Inflammatory macrophage treated with lipopolysaccharide for 4 hours (primary cell): ENCODE measurements at places on chromosomes 13 and 19.

- DNase-seq = no peak
These were observed 43.0 kb downstream of the METTL21C start for GRCh38 chr13:102651892-102652291.

DNA sequence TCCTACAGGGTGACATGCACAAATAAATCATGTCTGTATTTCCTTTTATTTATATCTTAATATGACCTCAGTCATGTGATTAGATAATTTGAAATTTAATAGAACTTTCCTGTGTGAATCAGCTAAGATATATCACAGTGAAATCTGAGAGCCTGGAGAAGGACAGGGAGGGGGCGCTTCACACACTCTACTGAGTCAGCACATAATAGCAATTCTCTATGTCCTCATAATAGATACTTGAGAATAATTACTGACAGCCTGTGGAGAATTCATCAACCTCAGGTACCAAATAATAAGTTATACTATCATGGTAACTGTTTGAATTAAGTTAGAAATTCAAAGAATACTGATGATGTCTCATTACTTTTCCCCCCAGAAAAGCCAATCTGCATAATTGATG lies 98.0 kb upstream of the SLC10A2 start:
- DNase-seq = no peak

- DNase-seq = peak; percentile 44
These were observed 7.4 kb upstream of the SLITRK6 start for GRCh38 chr13:85806553-85807175.

- no peak for DNase-seq
These were observed 32.7 kb downstream of the CLEC17A start for GRCh38 chr19:14615623-14616022.

DNA sequence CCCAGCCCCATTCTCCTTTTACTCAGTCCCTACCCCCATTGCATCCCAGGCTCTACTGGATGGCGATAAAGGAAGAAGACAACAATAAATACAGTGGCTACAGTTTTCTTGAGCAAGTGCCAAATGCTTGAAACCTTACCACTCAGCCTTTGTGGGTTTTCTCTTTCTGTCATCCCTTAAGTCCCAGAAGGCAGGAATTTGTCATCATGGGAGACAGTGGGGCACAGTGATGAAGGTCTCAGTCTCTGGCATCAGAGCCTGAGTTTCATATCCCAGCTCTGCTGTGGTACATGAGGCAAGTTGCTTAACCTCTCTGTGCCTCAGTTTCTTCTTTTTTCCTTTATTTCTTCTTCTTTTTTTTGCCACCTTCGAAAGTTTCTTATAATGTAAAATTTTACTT lies 5.1 kb upstream of the COMP start:
- no peak for DNase-seq

DNA sequence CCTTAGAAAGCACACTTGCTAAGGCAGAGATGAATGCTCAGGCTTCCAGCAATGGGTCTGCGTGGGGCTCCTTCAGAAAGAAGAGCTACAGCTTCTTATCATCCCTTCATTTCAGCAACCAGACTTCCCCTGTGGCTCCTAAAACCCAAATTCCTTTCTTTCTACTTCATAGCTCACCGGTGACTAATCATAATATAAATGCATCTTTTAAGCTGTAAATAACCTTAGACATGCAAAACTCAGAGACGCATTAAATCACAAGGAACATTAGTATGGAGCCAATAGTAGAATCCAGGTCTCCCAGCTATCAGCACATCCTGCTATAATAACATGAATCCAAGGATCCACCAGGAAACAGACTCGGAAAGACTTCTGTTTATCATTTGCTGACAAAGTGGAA lies 375.6 kb downstream of the COG6 start:
- no peak for DNase-seq

- peak; percentile 20 for DNase-seq
These were observed 24.9 kb downstream of the RCBTB1 start for GRCh38 chr13:49560270-49561061.

DNA sequence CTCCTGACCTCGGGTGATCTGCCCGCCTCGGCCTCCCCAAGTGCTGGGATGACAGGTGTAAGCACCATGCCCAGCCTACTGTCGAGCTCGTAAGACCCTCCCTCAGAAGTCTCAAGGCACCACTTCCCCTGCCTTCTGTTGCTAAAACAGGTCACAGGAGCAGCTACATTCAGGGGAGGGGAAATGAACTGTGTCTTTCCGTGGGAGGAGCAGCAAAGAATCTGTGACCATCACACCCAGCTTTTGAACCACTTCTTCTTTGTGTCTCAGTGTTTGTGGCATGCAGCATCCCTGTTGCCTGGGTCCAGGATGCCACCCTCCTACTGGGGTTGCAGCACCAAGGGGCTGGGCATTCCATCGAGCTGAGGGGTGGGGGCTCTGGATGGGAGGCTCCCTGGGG lies 7.7 kb upstream of the CSNK1G2 start:
- peak; percentile 46 for DNase-seq

- no peak for DNase-seq
These were observed 170.0 kb upstream of the SLC10A2 start for GRCh38 chr13:103236213-103236612.

GRCh38 chr19:10625003-10625761 lies at the start of gene SLC44A2:
Gene SLC44A2 (plus strand): TSS chr19:10625553. CDS start chr19:10625634, 81 bp downstream.
- DNase-seq = no peak

GRCh38 chr19:17346109-17346671 lies 8.8 kb downstream of the GTPBP3 start:
- peak; percentile 59 for DNase-seq

DNA sequence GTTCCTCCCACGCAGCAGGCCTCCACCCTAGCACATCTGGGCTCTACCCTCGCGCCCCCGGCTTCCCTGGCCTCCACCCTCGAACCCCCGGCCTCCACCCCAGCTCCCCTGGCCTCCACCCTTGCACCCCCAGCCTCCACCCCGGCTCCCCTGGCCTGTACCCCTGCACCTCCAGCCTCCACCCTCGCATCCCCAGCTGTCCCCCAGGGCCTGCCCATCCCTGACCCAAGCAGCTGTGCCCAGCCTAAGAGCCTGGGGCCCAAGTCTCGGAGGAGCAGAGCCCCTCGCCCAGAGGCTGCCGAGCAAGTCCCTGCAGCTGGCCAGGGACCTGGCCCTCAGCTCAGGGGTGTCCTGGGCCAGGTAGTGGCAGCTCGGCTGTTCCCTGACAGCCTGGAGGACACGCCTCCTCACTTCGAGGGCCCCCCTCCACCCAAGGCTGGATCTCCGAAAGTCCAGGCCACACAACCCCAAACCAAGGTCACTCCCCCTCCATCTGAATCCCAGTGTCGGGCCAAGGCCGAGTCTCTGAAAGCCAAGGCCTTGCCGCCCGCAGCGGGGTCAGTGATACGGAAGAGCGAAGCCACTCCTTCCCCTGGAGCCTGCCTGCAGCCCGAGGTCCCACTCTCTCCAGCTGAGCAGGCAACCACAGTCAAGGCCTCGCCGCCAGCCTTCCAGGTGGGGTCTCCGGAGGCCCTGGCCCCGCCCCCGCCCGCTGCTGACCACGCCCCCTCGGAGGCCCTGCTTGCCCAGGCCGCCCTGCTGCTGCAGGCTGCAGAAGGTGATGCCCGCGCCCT lies 7.9 kb upstream of the ARHGAP33 start:
- DNase-seq = no peak

DNA sequence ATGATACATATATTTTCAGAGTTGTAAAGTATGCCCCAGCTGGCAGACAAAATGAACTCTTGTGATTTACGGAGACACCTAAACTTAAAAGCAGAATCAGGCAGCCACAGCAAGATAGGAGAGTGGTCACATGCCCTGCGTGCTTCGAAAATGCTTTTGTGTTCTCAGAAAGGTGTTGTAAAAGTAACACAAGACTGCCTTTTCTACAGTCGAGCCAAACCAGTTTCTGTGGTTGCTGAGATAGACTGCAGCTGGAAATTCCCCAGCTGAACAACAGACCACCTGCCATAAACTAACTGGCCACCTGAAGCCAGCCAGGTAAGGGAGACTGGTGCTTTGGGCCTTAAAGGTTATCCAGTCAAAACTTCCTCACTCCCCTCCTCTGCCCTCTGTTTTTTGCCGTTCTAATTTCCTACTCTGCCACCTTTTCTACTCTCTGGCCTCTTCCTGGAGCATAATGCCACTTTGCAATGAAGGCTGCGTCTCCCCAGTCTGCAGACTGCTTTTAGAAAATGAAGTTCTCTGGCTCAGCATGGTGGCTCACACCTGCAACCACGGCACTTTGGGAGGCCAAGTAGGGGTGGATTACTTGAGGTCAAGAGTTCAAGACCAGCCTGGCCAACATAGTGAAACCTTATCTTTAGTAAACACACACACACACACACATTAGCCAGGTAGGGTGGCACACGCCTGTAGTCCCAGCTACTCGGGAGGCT lies 381.2 kb upstream of the SLITRK1 start:
- DNase-seq = no peak

GRCh38 chr19:36527873-36528193 lies 238 bp downstream of the ZNF260 start:
- DNase-seq = no peak

- DNase-seq = no peak
These were observed 17.4 kb downstream of the CHST8 start for GRCh38 chr19:33639035-33639681.

DNA sequence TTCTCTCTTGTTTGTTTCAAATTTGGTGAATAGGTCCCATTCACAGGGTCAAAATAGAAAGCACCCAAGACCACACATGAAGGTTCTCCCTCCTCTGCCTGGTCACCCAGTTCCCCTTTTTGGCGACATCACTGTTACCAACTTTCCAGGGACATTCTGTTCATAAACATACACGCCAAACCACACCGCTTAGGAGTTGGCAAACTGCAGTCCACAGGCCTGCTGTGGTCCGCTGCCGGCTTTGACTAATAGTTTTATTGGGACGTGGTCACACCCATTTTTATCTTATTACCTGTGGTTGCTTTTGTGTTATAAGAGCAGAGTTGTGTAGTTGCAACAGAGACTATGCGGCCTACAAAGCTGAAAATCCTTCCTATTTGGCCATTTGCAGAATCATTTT lies 24.2 kb downstream of the UHRF1 start:
- no peak for DNase-seq

DNA sequence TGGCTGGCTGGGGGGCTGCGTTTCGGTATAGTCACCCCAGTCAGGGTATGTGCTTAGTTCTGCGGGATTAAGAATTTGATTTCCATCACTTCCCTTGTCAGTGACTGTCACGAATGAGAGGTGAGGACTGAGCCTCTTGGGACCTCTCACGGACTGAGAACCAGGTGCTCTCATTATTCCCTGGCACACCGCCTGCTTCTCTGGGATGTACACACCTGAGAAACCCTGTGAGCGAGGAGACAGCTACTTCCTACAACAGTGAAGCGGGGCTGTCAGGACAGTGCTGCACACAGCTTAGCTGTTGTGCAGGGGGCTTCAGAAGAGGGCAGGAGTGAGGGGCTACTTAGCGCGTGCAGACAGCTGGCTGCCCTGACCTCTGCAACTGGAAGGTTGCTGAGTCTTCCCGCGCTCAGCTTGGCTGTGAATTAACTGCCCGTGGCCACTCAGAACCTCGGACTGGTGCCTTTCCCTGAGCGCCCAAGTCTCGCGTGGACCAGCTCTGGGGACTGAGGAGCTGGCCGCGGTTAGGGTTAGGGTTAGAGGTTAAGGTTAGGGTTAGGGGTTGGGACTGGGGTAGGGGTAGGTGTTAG lies 65.3 kb upstream of the MCF2L start:
- no peak for DNase-seq

DNA sequence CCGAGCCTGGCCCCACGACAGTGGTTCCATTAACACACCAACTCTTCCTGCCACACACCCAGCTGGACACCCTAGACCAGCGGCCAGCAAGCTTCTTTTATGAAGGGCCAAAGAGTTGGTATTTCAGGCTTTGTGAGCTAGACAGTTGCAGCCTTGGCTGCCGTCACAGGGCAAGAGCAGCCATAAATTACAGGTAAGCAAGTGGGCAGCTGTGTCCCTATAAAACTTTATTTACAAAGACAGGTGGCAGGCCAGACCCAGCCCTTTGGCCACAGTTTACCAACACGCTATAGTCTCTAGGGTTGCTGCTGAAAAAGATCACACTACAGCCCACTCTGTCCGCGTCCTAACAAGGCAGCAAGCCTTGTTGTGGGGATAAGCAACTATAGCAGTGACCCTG lies 13.3 kb downstream of the ELL start:
- DNase-seq = no peak

DNA sequence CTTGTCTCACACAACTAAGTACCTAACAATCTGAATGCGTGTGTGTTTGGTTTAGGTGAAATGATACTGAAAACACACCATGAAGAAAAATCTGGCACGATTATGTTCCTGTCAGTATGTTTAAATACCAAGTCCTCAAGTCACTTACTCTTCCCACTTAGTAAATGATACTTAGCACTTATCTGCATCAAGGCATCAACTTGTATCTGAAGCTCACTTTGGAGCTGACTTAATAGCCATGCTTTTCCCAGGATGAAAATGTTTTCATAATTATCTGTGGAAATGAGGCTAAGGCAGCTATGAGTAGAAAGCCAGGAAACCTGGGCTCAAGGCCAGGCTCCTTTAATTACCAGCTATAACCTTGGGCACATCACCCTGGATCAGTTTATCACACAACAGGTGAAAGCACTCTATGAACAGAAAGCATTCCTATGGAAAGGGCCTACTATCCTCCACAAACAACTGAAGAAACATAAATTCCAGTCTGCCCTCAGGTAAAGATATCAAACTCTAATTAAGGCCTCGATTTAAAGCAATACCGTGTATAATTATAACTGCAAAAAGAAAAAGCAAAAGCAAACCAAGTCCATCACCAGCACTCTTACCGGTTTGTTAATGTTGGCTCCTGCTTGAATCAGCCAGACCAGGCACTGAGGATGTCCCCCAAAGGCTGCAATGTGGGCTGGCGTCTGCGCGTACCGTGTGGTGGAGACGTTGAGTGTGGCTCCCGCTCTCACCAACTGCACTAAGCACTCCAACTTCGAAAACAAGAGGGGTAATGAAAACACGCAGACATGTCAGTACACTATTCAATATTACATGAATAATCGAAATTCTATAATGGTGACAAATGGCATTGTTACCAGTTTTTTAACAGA lies 4.6 kb downstream of the ANKRD10 start:
- DNase-seq = no peak

GRCh38 chr19:39224910-39225309 lies 19.9 kb downstream of the IFNL3 start:
- DNase-seq = no peak

DNA sequence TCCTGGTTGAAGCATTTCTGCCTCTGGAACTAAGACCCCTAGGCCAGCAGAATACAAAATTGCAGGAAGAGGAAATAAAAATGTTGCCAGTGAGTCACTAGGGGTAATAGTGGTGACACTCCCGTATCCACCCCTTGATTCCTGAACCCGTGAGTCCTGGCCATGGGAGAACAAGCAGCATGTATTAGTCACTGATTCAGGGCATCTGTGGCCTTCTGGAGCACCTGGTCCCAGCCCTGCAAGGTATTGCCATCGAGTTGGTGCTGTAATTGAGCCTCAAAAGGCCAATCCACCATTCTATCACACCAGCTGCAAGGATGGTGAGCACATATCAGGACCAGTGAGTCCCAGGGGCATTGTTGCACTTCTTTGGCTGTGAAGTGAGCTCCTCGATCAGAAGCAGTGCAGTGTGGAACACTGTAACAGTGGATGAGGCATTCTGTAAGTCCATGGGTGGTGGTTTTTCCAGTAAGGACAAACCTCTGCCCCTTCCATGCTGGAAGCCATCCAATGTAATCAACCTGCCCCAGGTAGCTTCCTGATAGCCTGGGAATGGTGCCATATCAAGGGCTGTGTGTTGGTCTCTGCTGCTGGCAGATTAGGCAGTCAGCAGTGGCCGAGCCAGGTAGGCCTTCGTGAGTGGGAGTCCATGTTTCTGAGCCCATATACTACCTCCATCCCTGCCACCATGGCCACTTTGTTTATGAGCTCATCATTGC lies 39.6 kb downstream of the C1QTNF9 start:
- no peak for DNase-seq
